ENCODE measurements at places on chromosomes 6 and 20.

- DNase-seq = no peak
Observed at GRCh38 chr6:8130399-8130798, 28.1 kb upstream of the EEF1E1 start.

GRCh38 chr20:8385247-8385646 is 253.2 kb downstream of the PLCB1 start:
- DNase-seq = no peak

GRCh38 chr20:63739130-63740069 is at the start of gene SLC2A4RG:
Gene SLC2A4RG, plus strand, starts transcription at chr20:63739776. Its CDS starts 137 bp downstream, at chr20:63739913.
- DNase-seq = peak; percentile 88

- DNase-seq = no peak
Observed at GRCh38 chr20:38337561-38338140, 8.6 kb upstream of the LBP start.

- DNase-seq = no peak
Observed at GRCh38 chr6:159224452-159224851, 55.3 kb downstream of the FNDC1 start.

- DNase-seq = no peak
Observed at GRCh38 chr6:164075981-164076615, 661.6 kb downstream of the QKI start.

GRCh38 chr6:149332602-149333265 is 15.2 kb downstream of the TAB2 start:
- no peak for DNase-seq

DNA sequence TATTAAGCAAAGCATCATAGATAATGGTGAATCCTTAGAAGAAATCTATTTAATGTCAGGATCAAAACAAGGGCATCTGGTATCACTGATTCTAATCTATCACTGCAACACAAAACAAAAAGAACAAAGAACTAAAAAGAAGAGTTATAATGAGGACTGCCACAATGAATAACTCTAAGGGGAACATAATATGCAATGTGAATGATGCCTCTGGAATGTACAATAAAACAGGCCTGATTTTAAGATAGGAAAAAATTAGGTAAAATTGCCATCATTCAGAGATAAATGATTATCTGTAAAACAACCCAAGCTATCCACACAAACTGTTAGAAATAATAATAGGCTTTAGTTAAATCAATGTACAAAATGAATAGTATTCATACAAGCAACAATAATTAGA is 936.7 kb upstream of the CITED2 start:
- DNase-seq = no peak

GRCh38 chr6:155022721-155023120 is 27.6 kb downstream of the TIAM2 start:
- DNase-seq = no peak

DNA sequence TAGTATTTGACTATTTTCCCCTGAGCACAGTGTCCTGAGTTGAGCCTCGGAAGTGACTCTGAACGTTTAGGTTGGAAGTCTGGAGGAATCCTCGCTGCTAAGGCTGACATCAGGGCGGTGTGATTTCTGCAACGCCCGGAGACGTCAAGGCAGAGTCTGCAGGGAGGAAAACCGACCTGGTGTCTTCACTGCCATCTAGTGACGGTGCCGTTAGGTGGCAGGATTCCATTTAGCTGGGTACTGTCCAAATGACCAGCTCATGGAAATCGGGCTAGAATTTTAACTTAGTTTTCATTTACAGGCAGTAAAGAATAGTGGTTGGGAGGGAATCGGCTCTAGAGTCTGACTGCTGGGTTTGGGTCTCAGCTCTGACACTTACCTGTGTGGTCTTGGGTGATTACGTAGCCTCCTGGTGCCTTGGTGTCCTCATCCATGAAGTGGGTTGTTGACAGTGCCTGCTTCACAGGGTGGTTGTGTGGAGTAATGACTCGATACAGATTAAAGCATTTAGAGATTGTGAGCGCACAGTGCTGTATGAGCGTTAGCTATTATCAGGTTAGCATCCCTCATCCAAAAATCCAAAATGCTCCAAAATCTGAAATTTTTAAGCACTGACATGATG is 35.0 kb downstream of the FOXF2 start:
- DNase-seq = peak; percentile 15

DNA sequence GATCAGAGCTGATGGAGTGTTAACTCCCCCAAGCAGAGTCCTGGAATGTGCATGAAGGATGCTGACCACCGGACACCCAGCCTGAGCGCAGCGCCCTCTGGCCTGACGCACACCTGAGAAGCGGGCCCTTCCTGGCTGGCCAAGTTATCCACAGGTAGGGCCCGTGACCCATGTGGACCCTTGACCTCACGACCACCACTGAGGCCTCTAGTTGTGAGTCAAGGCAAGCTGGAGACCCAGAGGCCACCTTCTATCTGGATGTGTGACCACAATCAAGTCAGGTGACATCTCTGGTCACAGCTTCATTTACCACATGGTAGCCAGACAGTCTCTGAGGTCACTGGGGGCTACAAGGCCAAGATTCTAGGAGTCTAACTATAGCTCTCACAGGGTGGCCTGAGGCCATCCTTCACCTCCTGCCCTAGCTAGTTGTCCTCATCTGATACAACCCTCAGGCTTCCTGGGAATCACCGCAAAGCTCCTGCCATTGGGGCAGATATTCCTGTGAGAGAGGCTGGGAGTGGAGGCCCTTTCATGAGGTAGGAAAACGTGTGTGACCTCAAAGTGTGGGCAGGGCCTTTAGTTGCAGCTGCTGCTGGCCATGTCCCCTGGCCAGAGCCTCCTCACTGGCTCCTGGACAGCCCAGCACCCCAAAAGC is 53.1 kb downstream of the DSTN start:
- no peak for DNase-seq

DNA sequence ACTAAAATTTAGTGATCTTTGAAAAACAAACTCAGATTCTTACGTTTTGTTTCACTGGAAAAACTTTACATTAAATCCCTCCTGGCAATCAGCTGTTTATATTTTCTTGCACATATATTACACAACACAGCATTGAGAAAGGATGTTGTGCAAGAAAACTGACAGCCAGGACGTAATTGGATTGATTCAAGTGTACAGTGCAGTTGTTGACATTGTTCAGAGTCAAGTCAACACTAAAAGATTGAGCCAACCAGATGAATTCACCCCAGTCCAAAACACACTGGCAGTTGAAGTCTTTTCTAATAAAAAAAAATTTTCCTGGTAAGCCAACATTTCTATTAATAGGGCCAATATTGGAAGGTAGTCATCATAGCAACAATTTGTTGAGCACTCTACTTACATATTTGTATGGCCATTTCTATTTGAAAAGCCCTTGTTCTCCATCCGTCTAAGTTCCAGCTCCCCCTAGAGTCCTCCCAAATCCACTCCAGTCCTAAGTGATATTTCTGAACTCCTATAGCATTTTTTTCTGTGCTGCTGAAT is 20.9 kb upstream of the VNN1 start:
- DNase-seq = no peak

GRCh38 chr6:24936641-24937317 is 1.0 kb upstream of the RIPOR2 start:
- DNase-seq = peak; percentile 56

GRCh38 chr20:61567204-61567603 is 315.1 kb downstream of the CDH4 start:
- no peak for DNase-seq

Measured in GM18507 (cell line).